GM19239 (cell line): ENCODE measurements at places on chromosomes 11 and 22.

DNA sequence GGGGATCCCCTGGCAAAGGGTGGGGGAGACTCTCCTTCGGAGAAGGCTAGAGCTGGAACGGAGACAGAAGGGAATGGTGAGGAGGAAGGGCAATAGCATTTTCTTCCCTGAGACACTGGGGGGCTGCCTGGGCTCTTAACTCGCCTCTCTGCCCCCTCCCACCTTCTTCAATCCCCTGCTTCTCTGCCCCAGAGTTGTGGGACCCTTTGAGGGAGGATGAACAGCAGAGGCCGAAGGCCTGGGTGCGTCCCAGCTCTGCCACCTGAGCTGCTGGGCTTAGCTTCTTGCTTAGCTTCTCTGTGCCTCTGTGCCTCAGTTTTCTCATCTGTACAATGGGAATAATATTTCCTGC lies 72.4 kb downstream of the RTL6 start:
- no peak for DNase-seq

DNA sequence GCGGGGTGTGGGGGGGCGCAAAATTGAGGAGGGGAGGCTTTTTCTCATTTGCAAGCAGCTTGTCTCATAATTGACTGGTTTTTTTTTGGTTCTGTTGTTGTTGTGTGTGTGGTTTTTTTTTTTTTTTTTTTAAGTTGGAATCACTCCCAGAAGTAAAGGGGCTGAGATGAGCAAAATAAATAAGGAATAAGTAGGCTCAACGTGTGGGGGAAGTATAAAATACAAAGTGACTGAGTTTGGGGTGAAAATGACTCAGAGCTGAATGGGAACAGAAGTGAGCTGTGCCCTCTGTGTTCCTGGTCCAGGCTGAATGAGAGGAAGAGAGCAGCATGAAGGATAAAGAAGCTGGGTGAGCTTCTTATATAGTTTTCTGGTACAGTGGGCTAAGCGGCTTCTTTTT lies 90.0 kb downstream of the GRIK4 start:
- DNase-seq, result no peak

DNA sequence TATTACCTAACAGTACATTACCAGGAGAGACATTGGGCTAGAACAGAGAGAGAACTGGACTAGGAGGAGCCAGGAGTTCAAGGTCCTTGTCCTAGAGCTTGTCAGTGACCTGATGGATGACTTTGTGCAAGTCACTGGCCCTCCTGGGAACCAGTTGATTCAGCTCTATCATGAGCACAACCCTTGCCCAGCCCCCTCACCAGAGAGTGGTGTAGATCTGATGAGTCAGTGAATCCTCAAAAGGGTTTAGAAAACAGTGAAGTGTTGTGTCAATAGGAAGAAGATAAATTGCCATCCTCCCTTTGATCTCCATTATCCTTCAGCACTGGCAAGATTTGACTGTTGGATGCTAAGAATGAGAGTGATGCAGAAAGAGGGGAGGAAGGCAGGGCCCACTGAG lies 24.3 kb downstream of the NEU3 start:
- DNase-seq, result no peak

DNA sequence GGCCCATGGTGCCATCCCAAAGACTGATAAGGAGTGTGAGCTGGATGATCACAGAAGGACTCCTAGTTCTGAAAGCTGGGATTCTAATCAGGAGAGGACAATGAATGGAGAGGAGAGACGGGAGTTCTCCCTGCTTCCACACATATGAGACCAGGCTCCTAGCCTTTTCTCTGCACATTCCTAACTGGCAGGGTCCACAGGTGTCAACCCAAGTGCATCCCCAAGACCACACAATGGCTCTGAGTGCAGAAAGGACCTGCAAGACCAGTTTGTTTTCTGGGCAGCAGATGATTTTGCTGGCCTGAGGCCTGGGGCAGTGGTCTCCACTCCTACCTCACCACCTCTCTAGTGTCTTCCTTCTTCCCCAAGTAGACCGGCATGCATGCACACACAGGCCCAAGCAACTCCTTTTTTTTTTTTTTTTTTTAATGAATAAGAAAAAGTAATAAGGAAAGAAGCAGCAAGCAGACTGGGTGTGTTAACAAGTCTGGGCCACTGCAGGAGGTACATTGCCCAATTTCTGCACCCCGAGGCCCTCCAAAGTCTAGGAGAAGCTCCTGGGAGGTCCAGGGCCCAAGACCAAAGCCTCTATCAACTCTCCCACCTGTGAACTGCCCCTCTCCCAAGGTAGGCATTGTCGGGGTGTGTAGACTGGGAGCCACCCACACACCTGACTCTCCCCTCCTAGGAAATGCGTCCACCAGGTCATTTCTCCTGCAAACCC lies 1.2 kb upstream of the TSKU start:
- no peak for DNase-seq
